ENCODE measurements at places on chromosomes 2 and 18.

- DNase-seq, result no peak
Observed at GRCh38 chr18:44197832-44198611, 482.7 kb upstream of the SETBP1 start.

- no peak for DNase-seq
Observed at GRCh38 chr2:136255648-136256461, 137.9 kb upstream of the CXCR4 start.

DNA sequence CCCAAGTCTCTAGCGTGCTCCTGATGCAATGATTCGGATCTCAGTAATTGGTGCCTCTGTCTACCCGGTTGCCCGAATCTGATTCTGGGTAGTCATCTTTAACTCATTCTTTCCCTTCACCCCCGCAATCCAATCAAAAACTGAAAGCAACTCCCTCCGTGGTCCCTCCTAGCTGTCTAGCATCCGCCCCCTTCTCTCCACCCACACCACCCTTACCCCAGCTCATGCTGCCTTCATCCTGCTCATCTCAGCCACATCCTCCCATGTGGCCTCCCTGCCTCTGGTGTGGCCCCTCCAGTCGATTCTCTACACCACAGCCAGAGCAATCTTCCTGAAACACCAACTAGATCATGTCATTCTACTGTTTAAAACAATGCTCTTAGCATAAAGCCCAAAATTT lies 62.3 kb downstream of the TTC32 start:
- DNase-seq, result no peak

DNA sequence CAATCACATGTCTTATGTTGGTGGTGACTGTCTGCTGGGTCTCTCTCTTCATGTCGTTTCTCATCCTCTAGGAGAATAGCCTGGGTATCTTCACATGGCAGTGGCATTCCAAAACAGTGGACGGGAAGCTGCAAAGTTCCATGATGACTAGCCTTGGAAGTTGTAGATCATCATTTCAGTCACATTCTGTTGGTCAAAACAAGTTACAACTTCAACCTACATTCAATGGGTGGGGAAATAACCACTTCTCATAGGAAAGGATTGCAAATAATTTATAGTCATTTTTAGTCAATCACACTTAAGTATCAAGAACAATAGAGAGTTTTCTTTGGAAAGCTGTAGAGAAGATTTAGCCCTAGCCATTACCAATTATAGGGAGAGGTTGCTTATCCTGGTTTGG lies 395.0 kb upstream of the CDH2 start:
- no peak for DNase-seq

Data from activated CD8-positive, alpha-beta memory T cell treated with anti-CD3 and anti-CD28 coated beads for 4 hours (primary cell).